ENCODE measurements at places on chromosomes 11 and 22.
A peak's percentile ranks its signal among the peaks of the same experiment; 100 is the strongest.

DNA sequence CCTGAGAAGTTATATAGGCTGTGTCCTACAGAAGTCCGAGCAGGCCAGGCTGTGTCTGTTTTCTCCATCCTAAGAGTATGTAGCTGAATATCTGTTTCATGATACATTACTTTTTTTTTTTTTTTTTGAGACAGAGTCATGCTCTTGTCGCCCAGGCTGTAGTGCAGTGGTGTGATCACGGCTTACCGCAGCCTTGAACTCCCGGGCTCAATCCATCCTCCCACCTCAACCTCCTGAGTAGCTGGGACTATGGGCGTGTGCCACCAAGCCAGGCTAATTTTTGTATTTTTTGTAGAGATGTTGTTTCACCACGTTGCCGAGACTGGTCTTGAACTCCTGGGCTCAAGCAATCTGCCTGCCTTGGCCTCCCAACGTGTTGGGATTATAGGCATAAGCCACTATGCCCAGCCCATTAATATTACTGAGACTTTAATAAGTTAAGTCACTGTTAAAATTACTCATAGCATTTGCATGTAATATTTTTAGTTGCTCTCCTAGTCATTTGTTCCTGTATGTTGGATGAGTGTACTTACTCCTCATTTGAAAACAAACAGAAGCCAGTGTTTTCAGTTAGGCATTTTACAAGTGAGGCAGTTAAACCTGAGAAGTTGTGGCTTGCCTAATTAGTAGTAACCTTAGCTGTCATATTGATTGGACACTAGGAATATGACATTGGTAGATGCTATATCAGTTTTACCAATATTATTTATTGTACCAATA is 26.1 kb downstream of the DRG1 start:
- DNase-seq: no peak

DNA sequence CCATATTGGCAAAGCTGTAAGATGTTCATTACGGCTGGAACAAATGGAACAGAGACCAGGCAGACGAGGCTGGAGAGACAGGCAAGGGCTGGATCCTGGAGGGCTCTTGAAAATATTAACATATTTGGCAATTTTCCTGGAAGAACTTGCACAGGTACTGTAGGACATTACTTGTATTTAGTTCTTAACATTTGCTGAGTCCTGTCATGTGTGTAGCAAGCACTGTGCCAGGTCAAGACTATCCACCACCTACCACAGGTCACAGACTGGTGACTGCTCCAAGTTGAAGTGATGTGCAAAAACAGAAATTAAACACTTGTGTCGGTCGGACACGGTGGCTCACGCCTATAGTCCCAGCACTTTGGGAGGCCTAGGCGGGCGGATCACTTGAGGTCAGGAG is 58.7 kb upstream of the TNRC6B start:
- DNase-seq: no peak

- no peak for DNase-seq
Measured at GRCh38 chr11:78349114-78349513, 68.5 kb downstream of the GAB2 start.

- no peak for DNase-seq
Measured at GRCh38 chr11:70122490-70123198, 44.5 kb downstream of the ANO1 start.

GRCh38 chr11:3230636-3231549 is 1.3 kb downstream of the MRGPRE start:
- DNase-seq: no peak

DNA sequence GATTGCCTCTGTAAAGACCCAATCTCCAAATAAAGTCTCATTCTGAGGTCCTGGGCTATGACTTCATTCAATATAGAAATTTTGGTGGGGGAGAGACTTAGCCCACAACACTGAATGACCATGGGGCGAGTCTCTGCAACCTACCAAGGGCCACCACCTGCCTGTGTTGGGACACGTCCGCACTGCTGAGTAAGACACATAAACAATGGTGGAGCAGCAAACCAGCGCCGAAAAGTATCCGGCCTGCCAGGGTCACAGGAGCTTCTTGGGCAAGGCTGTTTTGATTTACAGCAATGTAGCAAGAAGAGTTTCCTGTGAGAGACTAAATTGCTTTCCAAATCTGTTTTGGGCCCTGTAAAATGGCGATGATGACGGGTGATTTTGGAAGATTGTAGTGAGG is 122.3 kb downstream of the SHANK2 start:
- DNase-seq: no peak

DNA sequence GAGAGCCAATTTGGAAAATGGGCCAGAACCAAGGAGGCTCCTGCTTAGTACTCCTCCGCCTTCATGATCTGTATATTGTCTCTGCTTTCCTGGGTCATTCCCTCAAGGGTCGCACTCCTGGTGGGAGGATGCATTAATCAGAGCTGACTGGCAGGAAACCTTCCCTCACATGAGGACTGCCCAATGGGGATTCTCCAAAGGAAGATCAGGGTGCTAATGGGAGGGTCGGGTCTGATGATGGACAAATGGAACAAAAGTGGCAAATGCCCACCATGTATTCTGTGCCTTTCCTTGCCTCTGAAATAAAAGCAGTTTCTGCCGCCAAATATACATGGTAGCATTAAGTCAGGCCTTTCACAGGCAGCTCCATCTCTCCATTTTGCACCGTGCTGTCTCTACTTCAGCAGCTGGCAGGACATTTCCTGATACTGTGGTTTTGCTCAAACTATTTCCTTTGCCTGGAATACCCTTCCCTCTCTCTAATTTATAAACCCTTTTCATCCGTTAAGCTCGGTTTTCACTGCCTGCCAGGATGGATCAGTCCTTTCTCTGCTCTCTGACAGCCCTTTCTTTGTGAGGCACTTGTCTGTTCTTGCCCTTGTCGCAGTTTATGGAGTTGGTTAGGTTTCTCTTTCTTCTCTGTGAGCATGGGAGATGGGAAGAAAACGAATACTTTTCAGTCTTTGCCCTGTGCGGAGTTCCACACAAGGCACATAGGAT is 13.5 kb downstream of the SREBF2 start:
- no peak for DNase-seq

- no peak for DNase-seq
Measured at GRCh38 chr11:60809691-60810090, 24.6 kb downstream of the MS4A10 start.

GRCh38 chr11:114438303-114438702 is 964 bp upstream of the REXO2 start:
- no peak for DNase-seq

GRCh38 chr11:92198268-92198667 is 26.4 kb upstream of the FAT3 start:
- DNase-seq: no peak

DNA sequence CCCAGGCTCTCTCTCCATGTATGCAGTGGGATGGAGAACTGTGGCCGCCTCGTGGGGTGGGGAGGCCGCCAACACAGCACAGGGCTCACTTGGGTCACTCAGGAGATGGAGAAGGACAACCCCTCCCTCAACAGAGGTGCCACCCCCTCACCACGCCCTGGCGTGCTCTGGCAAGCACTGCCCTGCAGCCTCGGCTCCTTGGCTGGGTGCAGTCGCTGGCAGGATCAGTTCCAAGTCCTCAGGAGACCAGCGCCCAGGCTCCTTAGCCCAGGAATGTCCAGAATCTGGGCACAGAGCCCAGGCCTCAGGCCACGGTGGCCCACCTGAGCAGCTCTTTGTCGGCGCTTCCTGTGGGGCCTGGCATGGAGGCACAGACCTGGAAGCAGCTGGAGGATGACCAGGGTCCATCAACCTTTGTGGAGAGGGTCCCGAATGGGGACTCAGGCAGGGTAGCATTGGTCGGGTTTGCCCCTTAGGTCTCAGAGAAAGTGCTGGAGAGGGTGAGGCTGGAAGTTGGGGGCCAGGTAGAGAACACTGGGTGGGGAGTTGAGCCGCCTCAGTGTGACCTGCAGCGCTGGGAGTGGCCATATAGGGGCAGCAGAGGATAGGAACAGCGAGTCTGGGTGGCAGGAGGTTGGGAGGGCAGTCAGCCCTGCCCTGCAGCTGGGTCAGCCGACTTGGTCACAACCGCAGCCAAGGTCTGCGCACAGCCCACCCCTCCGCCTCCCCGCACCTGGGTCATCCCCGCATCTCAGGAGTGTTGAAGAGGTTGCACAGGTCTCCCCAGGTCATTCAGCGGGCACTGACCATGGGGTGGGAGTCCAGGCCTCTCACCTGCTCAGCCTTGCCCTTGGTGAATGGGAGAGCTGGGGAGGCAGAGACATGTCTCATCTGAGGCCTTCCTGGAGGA is 8.2 kb downstream of the SUSD2 start:
- DNase-seq: peak; percentile 44

- DNase-seq: no peak
Measured at GRCh38 chr11:134675983-134676382, 263.9 kb upstream of the B3GAT1 start.

GRCh38 chr11:19493446-19494213 is 219.0 kb upstream of the NAV2 start:
- DNase-seq: no peak

DNA sequence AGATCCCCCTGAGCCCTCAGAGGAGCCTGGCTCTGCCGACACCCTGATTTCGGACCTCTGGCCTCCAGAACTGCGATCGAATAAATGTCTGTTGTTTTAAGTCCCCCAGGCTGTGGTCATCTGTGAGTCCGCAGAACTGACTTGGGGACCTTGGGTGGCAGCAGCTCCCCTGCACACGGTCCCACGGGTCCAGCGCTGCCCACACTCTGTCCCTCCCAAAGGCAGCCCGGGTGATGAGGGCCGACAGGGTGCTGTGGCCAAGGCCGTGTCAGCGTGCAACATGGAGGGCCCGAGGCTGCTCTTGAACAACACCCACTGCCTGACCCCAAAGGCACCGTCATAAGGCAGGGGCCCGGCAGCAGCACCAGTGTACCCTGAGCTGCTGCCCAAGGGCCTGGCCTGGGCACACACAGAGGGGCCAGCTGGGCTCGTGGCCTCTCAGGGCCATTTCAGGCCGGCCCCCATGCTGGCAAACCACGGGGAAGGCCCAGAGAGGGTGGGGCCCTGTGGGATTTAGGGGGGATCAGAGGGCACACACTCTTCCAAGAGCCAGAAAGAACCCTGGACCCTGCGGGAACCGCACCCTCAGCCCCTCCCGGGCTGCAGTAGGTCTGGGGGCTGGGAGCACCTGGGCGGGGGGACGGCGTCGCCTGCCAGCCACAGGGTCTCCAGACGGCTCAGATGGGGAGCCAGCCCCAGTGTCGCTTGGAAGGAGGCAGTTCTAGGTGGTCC is 77.1 kb upstream of the PRR5 start:
- DNase-seq: no peak

DNA sequence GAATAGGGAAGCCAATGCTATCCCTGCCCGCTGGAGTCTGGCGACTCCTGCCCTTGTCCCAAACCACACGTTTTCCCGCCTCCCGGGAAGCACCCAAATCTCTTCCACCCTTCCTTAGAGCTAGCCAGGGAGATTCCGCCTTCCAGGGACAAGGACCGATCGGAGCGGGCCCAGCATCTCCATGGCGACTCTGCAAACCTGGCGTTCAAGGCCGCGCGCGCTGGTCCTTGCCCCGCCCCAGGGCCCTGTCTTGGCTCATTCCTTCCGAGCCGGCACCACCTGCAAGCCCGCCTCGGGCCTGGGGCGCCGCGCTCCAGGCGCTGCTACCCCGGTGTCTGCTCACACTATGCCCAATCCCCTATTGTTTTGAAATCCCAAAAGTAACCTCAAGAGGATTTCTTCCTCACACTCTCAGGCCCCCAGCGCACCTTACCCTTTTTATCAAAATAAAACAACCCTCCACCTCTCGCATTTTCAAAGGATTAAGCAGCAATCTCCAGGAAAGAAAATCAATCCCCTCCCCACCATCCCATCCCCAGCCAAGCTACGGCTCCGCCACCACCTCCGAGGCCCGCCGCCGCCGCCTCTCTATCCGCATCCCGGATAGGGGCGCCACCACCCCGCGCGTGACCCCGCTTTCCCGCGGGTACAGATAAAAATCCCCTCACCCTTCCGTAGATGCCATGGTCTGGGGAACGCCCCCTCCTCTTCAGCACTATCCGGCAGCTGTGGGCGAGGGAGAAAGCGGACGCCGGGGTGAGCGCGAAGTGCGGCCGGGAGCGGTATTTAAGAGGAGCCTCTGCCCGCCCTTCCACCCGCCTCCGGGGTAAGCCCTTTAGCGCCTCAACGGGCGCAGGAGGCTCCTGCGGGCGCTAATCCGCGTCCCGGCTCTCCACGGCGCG is 825 bp downstream of the SLC1A2 start:
- no peak for DNase-seq

DNA sequence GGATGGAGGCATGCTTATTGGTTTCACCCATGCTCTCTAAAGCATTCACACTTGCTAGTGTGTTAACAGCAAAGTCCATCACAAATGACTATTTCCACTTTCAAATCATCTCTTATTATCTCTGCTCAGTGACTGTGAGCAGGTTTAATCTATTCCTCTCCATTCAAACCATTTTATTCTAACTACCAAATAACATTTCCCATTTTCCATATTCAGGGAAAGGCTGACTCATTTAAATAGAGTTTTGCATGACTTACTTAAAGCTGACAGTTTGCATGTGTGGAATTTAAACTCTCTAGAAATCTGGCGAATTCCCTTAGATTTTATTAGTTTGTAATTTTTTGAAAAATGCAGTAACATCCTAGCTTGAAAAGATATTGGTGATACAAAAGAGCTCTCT is 615.7 kb upstream of the LRRC4C start:
- DNase-seq: no peak

GRCh38 chr11:127600674-127601073 is 600.1 kb upstream of the KIRREL3 start:
- DNase-seq: no peak

GRCh38 chr11:26997378-26997777 is 3.5 kb downstream of the FIBIN start:
- DNase-seq: no peak

DNA sequence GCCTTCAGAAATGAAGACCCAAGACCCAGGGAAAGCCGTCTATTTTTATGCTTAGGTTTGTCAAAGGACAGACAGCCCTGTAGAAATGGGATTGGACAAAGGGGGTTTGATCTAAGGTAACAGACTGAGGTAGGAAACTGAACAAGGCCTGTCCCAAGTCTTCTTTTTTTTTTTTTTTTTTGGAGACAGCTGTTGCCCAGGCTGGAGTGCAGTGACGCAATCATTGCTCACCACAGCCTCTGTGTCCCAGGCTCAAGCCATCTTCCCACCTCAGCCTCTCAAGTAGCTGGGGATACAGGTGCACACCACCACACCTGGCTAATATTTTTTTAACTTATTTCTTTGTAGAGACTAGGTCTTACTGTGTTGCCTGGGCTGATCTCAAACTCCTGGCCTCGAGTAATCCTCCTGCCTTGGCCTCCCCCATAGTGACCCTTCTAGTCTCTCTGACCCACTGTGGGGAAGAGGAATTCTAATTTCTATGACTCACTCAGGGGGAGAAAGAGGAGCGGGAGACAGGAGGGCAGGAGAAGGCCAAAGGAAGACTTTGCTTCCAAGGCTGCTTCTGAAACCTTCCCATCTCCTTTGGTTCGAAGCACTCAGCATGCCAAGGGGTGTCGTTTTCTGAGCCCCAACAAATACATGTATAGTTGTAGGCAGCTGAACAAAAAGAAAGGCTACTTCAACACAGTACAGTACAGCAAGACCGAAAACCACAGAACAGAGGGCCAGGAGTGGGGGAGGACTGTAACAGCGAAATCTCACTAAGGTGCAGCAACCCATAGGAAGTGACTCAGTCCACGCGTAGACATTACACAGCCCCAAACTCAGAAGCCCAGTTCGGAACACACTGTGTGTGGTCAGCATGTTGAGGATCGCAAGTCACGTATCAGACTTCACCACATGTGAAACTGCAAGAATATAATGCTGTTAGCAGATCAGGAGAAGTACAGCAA is 872 bp downstream of the TMA7B start:
- DNase-seq: peak; percentile 72
